Choroid plexus epithelial cell (primary cell): ENCODE measurements at places on chromosomes 1 and 21.

- no peak for DNase-seq
These were observed 18.1 kb downstream of the RGS2 start for GRCh38 chr1:192826791-192827546.

DNA sequence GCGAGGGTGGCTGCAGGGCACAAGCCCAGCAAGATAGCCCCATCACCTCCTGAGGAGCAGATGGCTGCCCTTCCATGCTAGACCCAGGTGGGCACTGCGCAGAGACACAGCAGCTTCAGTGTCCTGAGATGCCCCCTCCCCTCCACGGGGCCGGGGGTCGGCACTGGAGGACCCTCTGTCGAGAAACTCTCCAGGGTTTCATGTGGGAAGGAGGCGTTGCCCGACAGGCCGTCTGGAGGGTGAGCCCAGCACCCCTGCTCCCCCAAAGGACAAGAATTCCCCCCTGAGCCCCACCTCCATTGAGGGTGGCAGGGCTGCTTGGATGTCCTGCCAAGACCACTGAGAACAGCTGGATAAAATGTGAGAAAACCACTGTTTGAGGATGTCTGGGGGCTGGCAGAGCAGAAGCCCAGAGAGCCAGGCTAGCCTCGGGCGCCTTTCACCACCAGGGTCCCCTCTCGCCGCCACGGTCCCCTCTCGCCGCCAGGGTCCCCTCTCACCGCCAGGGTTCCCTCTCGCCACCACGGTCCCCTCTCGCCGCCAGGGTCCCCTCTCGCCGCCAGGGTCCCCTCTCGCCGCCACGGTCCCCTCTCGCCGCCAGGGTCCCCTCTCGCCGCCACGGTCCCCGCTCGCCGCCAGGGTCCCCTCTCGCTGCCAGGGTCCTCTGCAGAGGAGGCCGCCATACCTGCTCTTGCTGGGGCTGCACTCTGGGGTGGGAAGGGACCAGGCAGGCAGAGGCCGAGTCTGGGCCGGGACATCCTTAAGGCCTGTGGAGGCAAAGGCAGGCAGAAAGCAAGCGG is 44.2 kb downstream of the SLC19A1 start:
- no peak for DNase-seq

GRCh38 chr1:119737040-119737682 is 25.4 kb downstream of the PHGDH start:
- no peak for DNase-seq

GRCh38 chr1:62271948-62272728 is 47.1 kb downstream of the KANK4 start:
- DNase-seq, result no peak

DNA sequence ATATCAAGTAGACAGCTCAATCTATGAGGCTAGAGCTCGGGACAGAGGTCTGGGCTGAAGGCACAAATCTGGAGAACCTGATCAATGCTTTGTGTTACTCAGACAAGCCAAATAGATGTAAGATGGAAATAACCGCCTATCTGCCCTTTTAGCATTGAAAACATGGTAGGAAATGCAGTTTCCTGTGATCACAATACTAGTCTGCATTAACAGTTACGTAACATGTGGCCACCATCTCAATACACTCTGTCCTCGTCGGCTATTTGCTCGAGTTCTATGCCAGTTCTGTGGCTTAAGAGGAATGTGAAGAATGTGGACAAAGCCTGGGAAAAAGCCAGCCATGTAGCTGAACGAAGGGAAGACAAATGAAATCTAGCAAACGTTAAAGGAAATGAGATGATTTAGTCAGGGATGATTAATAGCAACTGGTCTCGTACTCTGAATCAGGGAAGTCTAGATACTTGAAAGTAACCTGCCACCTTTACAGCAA is 73.3 kb downstream of the HSF2BP start:
- DNase-seq, result peak; percentile 100
